ENCODE measurements at places on chromosomes 1 and 21. TPM values are rescaled to one million over a fixed set of nuclear protein-coding genes. Genes with fewer than 3 reads are reported as not detected.

NCF2 gene
- total RNA-seq = 0.18 TPM

ETV3L gene
- not detected for total RNA-seq

MATN1 gene
- total RNA-seq = 0.14 TPM

DAB1 gene
- 0.46 TPM for total RNA-seq

SPTA1 gene
- total RNA-seq = 0.18 TPM

C4BPA gene
- total RNA-seq = under 0.01 TPM

C1orf74 gene
- 2.0 TPM for total RNA-seq

APCS gene
- not detected for total RNA-seq

TNNI3K gene
- 1.1 TPM for total RNA-seq

MAP10 gene
- total RNA-seq = 1.3 TPM
